ENCODE measurements at places on chromosomes 7 and 10.

- no peak for DNase-seq
These were observed 161.5 kb upstream of the SH2B2 start for GRCh38 chr7:102125127-102125596.

GRCh38 chr7:158811461-158811860 is 17.8 kb downstream of the ESYT2 start:
- no peak for DNase-seq

DNA sequence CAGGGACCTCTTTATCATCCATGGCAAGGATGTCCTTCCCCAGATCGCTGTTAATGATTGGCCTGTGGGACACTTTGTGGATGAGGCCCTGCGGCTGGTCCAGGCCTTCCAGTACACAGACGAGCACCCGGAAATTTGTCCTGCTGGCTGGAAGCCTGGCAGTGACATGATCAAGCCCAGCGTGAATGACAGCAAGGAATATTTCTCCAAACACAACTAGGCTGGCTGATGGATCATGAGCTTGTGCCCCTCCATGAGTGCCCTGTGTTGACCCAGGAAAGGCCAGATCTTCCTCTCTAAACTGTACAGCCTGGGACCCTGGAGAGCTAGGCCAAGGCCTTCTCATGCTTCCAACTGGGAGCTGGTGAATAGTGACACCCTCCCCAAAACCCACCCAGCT is 124.1 kb downstream of the CUL2 start:
- DNase-seq, result no peak

DNA sequence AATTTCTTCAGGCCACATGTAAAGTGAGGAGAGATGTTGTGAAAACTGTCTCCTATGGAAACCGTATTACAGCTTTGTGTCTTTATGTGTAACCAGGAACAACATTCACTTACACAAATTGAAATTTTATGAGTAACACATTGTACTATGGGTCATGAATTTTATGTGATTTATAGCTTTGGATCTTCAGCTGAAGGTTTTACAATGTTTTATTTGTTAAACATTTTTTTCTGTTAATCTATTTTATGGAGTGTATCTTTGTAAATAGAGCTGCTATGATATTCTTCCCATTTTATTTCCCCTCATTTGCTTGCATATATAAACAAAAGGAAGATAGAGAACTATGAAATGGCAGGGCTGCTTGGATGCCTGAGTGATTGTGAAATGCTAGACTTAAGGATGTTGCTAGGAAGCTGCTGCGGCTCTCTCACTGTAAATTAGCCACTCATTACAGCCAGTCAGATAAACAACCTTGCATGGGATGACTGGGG is 104.5 kb upstream of the PCLO start:
- no peak for DNase-seq

- DNase-seq, result no peak
These were observed 30.4 kb downstream of the SUGCT start for GRCh38 chr7:40165216-40165615.
